Fibroblast of pulmonary artery (primary cell): ENCODE measurements at places on chromosomes 7 and 10.
A peak's percentile ranks its signal among the peaks of the same experiment; 100 is the strongest.

DNA sequence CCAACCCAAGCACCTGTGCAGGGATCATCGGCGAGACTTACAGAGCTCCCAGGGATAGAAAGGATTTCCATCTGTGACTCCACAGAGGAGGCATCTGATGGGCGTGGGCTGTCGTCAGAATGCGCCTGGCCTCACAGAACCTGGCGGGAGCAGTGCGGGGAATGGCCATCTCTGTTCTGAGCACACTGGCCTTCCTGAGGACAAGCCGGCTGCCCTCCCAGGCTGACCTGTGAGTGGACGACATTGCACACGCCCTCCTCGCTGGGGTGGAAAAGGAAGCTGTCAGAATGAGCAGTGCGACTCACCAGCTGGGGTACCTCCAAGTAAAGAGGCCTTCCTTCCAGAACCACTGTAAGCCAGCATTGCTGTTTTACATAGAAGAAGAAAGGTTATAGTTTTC, 234.6 kb upstream of the PITRM1 start:
- DNase-seq = peak; percentile 44

GRCh38 chr7:69633122-69633831, 35.0 kb downstream of the AUTS2 start:
- peak; percentile 47 for DNase-seq

DNA sequence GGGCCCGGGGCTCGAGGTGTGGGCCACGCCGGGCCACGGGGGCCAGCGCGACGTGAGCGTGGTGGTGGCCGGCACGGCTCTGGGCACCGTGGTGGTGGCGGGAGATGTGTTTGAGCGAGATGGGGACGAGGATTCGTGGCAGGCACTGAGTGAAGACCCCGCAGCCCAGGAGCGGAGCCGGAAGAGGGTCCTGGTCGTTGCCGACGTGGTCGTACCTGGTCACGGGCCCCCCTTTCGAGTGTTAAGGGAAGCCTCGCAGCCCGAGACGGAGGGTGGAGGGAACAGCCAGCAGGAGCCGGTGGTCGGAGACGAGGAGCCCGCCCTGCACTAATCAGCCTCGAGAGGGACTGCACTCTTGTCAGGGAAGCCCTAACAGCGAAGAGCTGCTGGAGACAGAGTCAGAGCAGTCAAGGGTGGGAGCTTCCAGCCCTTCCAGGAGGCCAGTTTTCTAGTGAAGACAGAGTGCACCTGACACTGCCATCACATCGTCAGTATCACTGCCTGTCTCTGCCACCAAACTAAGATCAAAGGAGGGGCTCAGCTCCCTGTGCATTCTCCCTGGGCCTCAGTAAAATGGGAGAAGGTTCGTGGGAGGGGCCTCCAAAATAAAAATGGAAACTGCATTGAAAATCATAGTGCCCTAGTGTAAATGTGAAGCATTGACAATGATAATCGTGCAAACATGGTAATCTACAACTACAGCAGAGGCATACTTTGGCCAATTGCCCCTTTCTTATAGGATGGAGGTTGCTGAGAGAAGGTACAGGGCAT, 1.3 kb downstream of the MBLAC1 start:
- DNase-seq = no peak

- DNase-seq = no peak
These were observed 17.8 kb upstream of the ERCC6 start for GRCh38 chr10:49556723-49557122.

- DNase-seq = no peak
These were observed 40.6 kb downstream of the NOD1 start for GRCh38 chr7:30437823-30438574.

- no peak for DNase-seq
These were observed 23.4 kb upstream of the PSMG3 start for GRCh38 chr7:1593091-1593866.
